Pancreas (tissue), 10 donors: ENCODE measurements at places on chromosomes 11 and 22. TPM values are rescaled to one million over a fixed set of nuclear protein-coding genes. Genes with fewer than 3 reads are reported as not detected.
A peak's percentile ranks its signal among the peaks of the same experiment; 100 is the strongest.

Gene SEC14L2
- total RNA-seq: 2.6 TPM

DNA sequence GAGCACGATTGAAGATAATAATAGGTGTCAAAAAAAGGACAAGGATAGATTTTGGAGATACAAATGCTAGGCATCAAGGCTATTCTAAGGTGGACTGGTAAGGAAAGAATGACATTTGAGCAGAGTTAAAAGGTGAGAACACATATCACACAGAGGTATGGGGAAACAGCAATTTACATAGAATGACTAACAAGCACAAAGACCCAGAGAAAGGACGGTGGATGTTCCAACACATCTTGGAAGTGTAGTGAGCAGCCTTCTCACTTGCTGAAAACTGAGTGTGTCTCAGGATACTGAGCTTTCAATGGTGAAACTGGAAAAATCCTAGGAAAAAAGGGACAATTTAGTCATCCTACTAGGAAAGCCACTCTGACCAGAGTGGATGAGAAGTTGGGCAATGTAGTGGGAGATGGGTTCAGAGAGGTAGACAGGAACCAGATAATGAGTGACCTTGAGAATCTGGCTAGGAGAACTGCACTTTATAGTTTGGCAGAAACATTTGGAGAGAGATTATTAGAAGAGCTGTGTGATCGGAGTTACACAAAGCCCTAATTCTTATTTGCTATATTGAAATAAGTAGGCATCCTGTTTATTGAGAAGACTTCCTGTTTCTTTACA, 706.0 kb downstream of the KCNA4 start:
- no peaks in the 10 kb centered on the region for H3K36me3 ChIP-seq

DNA sequence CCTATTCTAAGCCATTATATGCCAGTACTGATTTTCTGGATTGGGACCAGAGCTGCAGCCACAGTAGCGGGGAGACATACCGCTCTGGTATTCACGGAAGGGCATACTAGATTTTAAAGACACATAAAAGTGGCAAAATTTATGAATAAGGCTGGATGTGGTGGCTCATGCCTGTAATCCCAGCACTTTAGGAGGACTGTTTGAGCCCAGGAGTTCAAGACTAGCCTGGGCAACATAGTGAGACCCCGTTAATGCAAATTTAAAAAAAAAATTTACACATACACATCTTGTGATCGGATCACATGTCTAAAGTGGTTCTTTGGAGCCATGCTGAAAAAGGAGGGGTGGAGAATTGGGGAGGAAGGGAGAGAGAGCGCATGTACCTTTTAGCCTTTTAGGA, 9.0 kb downstream of the RPL27A start:
- no peaks in the 10 kb centered on the region for H3K27me3 ChIP-seq
- H3K4me3 ChIP-seq: no peak overlapping the region
- H3K27ac ChIP-seq: no peak overlapping the region
- peaks cover 45% of the 10 kb centered on the region for H3K36me3 ChIP-seq
- DNase-seq: no peak
- peaks cover 13% of the 10 kb centered on the region for H3K4me1 ChIP-seq

GRCh38 chr22:36867695-36868094, 6.9 kb downstream of the NCF4 start:
- no peak overlapping the region for H3K4me3 ChIP-seq
- no peak for DNase-seq
- no peak overlapping the region for H3K27ac ChIP-seq

GRCh38 chr11:122100037-122100755, 15.8 kb downstream of the BLID start:
- H3K36me3 ChIP-seq: no peaks in the 10 kb centered on the region
- no peak overlapping the region for H3K4me3 ChIP-seq
- peak; percentile 11 for DNase-seq
- H3K27ac ChIP-seq: peak overlapping the region; percentile 46

DNA sequence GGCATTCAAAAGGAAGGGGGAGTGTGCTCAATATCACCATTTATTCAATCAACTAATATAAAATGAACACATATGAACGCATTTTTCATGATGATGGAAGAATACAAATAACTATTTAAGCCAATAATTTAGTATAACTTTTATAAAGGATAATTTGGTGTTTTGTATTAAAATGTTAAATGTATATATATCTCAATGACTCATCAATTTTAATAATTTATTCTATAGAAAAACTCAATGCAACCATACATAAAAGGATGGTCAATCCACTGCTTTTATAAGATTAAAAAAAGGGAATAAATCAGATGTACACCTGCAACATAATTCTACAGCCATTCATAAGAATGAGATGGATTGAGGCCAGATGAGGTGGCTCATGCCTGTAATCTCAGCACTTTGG, 50.6 kb downstream of the PICALM start:
- H3K4me1 ChIP-seq: no peaks in the 10 kb centered on the region
- DNase-seq: no peak
- no peak overlapping the region for H3K27ac ChIP-seq
- H3K27me3 ChIP-seq: no peaks in the 10 kb centered on the region

DNA sequence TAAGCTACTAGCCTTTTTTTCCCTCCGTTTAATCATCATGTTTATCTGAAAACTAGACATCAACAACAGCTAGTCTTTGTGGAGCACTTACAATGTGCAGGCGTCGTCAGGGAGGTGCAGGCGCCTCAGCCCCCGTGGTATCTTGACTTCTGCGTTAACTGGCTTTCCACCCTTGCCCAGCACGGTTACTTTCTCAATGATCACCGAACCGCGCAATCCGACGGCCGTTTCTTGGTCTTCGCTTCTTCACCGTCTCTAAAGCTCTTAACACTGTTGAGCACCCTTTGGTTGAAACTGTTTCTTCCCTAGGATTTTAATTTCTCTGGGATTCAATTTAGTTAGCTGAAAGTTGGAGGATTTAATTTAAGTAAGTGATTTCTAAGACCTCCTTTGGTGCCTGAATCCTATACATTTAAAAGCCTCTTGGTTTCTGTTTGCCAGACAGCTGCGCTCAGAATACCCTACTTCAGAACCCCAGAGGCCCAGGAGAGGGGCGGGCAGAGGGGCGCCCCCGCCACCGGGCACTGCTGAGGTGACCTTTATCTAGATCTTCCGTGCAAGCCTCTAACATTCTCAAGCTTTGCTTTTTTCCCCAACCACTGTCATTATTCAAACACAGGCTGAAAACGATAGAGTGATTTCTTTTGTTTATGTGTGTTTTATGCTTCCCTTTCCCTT, 18.0 kb upstream of the TMEM218 start:
- H3K27ac ChIP-seq: no peak overlapping the region
- no peaks in the 10 kb centered on the region for H3K36me3 ChIP-seq
- no peak overlapping the region for H3K4me3 ChIP-seq
- H3K27me3 ChIP-seq: no peaks in the 10 kb centered on the region
- DNase-seq: no peak

DNA sequence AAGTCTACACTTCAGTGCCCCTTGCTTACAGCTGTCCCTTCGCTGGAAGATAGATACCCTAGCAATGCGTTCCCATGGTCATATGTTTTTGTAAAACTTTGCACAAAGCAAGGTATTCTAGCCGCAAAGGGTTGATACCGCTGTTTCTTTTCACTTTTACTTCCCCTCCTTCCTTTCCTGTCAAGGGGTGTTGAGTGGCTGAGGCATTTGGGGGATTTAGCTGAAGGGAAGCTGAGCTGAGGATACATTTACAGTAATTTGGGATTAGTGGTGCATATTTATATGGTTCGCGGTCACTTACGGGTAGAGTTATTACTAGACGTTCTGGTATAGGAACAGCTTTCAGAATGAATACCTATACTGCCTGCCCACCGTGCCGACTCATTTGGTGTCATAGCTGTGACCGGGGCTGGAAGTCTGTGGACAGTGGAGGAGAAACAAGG, 86.9 kb upstream of the WNT11 start:
- H3K27ac ChIP-seq: no peak overlapping the region
- DNase-seq: no peak
- H3K27me3 ChIP-seq: no peaks in the 10 kb centered on the region
- no peaks in the 10 kb centered on the region for H3K36me3 ChIP-seq

DNA sequence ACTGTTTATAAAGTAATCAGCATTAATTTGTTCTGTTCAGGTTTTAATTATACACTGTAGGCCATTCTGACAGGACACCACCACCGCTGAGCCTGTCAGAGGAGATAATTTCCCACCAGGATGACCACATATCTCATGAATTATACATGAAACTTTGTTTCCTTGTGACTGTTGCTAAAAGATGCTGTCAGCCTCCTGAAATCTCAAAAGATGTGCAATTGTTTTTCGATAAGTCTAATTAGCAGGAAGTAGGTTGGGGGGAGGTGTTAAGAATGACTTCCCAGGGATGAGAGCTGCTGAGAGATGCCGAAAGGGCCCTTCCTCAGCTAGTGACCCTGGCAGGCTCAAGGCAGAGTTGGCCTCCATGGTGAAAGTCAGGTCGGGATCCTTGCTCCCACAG, 485.4 kb downstream of the SOX6 start:
- no peaks in the 10 kb centered on the region for H3K4me1 ChIP-seq
- no peak overlapping the region for H3K4me3 ChIP-seq
- no peak for DNase-seq
- H3K27ac ChIP-seq: no peak overlapping the region

DNA sequence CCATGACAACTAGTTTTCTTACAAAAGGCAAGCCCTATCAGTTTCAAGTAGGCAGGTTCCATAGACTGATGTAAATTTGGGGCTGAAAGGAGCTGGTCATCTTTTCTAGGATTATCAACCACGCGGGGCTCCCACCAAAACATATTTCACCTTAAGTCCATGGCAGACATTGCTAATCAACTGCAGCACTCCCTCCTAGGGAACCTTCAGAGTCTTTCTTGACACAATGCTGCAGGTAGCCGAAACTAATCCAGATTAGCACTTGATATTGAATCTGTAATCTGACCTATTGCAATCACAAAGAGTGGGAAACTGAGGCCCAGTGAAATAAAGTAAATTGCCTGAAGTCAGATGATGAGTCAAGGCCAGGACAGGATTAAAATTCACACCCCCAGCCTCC, 32.5 kb downstream of the MN1 start:
- no peaks in the 10 kb centered on the region for H3K27me3 ChIP-seq
- H3K4me3 ChIP-seq: no peak overlapping the region
- H3K27ac ChIP-seq: no peak overlapping the region
- DNase-seq: no peak

DNA sequence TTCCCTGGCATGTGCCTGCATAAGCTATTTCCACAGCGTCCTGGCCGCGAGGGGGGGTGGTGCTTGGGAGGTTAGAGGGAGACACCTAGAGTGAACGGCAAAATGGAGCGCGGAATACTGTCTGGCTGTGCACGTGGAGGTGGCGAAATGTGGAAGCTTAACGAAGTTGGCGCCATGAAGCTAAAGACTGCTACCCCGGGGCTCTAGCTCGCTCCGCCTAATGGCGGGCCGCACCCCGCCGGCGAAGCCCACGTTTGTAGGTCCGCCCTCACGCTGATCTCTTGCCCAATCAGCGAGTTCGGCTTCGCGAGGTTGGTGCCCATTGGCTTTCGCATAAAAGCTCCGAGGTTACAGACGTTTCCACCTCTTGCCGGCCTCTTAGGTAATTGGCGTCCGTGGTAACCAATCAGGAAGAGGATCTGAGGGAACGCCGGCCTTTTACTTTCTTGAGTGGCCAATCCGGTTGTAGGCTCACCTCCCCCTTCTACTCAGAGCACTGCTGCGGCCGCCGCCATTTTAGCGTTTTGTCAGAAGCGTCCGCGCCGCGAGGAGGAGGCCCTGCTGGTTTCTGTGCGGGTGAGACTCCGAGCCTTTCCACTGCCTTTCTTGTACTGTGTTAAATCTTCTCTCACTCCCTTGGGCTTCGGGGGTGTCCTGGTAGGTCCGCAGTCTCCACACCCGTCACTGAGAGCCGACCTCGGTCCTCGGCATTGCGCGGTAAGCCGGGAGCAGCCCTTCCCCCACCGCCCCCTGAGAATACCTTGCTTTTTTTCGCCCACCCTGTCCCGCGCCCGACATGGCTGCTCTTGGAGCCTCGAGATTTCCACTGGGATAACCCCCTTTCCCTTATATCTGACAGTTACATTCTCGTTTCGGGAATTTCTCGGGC, at the start of gene RBM4:
TSS of gene RBM4 (plus strand) at position 527 of the 889 bp plus-strand sequence. CDS start 1,009 bp downstream, outside the sequence.
- DNase-seq: peak; percentile 98
- H3K27me3 ChIP-seq: no peaks in the 10 kb centered on the region
- H3K36me3 ChIP-seq: peaks cover 4% of the 10 kb centered on the region
- peak within 1 kb of the TSS; percentile 67 for H3K27ac ChIP-seq

DNA sequence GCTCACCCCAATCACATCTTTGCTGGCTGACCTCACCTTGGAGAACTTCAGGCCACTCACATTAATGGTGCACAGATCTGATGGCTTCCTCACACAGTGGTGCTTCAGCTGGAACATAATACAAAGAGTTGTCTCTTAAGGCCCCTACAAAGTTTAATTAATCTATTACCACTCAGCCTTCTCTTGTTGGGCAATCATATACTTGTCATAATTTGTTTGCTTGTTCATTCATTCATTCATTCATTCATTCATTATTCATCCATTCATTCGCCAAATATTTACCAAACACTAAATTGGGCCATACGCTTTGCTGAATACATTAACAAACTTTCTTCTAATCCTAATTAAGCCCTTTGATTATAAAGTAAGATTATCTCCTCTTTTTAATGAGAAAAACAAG, 15.1 kb downstream of the XRRA1 start:
- no peaks in the 10 kb centered on the region for H3K27me3 ChIP-seq
- H3K4me3 ChIP-seq: no peak overlapping the region
- H3K36me3 ChIP-seq: no peaks in the 10 kb centered on the region
- H3K4me1 ChIP-seq: no peaks in the 10 kb centered on the region
- DNase-seq: no peak

DNA sequence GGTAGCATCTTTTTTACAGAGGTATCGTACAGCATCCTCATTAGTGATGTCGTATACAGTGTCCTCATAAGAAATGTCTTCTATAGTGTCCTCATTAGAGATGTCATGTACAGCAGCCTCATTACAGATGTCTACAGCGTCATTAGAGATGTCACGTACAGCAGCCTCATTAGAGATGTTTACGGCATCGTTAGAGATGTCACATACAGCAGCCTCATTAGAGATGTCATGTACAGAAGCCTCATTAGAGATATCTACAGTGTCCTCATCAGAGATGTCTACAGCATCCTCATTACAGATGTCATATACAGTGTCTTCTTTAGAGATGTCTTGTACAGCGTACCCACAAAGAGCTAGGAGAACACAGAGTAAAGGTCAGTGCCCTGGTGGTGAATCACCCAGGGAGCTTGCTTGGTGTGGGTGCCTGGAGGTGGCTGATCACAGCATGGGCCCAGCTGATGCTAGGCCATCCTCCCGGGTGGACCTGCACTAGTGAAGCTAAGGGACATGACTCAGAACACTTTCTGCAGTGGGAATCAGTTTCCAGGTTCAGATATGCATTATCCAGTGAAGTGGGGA, 109.2 kb downstream of the IGLL1 start:
- no peak overlapping the region for H3K27ac ChIP-seq
- no peaks in the 10 kb centered on the region for H3K4me1 ChIP-seq
- no peak overlapping the region for H3K4me3 ChIP-seq
- H3K27me3 ChIP-seq: no peaks in the 10 kb centered on the region
- DNase-seq: no peak

DNA sequence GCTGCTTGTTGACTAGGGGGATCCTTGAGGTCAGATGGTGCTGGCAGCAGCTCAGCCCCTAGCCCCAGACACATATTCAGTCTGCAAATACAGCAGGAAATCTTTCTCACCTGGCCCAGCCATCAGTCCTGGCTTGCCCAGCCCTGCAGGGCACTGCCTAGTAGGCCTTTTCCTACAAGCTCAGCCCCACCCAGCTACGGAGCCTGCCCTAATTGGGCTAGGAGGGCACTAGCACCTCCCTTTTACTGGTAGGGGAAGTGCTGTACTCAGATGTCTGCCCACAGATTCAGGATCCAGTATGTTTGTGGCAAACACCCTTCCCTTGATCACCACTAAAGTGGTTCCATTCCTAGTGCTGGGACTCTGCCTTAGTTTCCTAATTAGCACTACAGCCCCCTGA, 257.1 kb upstream of the CADM1 start:
- DNase-seq: no peak
- H3K27ac ChIP-seq: no peak overlapping the region
- no peaks in the 10 kb centered on the region for H3K4me1 ChIP-seq
- H3K4me3 ChIP-seq: no peak overlapping the region
- no peaks in the 10 kb centered on the region for H3K27me3 ChIP-seq
- H3K36me3 ChIP-seq: no peaks in the 10 kb centered on the region
